ENCODE measurements at places on chromosomes 3 and 15.
A peak's percentile ranks its signal among the peaks of the same experiment; 100 is the strongest.

GRCh38 chr3:170424879-170425278 lies 6.2 kb downstream of the CLDN11 start:
- peak overlapping the region; percentile 82 for H3K27ac ChIP-seq
- no peaks in the 10 kb centered on the region for H3K36me3 ChIP-seq
- H3K27me3 ChIP-seq: no peaks in the 10 kb centered on the region
- DNase-seq: no peak
- H3K4me3 ChIP-seq: no peak overlapping the region

GRCh38 chr3:185831195-185831594 lies 6.4 kb upstream of the IGF2BP2 start:
- no peaks in the 10 kb centered on the region for H3K36me3 ChIP-seq
- H3K4me3 ChIP-seq: no peak overlapping the region
- DNase-seq: no peak
- no peak overlapping the region for H3K27ac ChIP-seq

DNA sequence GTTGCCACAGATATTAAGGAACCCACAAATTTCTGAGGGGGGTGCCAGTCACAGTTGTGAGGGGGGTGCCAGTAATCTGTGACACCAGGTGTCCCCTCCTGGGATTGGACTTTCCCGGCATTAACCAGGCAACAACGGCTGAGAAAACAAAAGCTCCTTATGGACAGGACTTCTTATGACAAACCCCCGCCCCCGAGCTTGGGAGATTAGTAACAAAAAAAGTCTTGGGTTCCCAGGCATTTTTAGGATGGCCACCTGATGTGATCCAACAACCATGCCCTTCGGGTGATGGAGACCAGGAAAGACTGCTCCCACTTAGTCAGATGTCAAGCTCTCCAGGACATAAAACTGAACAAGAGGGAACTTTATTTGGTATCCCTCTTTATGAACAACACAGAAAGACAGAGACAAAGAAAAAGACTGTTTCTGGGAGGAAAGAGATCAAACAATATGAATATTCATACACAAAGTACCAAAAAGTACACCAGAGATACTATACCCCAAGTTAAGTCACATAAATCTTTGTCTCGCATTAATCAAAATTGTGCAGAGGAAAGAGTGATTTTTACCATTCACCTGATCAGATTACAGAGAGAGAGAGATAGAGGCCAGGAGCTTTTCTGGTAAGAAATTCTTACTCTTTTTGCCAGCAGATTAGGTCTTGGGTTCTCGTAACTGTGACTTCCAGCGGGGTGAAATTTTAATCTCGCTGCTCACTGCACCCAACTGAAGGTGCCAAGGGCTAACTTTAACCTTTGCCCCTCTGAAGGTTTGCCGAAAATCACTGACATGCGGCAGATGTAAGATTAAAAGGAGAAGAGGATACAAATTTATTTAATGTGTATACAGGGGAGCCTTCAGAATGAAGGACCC lies 61.6 kb downstream of the OSTN start:
- no peak overlapping the region for H3K27ac ChIP-seq
- no peaks in the 10 kb centered on the region for H3K27me3 ChIP-seq
- DNase-seq: no peak
- H3K36me3 ChIP-seq: no peaks in the 10 kb centered on the region
- H3K4me1 ChIP-seq: no peaks in the 10 kb centered on the region

DNA sequence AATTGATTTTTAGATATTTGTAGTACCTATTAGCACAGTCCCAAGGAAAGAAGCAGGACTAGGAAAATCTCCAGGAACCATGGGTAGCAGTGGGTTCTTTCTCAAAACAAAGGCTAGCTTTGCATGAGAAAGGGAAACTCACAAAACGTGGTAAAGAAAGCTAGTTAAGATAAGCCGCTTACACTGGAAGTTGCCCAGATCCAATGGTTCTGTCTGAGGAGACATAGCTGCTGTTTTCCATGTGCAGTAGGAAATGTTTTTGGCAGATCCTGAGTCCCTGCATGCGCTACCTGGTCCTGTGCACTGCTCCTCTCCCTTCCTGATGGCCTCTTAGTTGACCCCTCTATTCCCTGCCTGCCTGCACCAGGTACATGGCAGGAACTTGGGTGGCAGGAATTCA lies 60.4 kb downstream of the TFG start:
- no peak overlapping the region for H3K4me3 ChIP-seq
- H3K27me3 ChIP-seq: no peaks in the 10 kb centered on the region
- H3K4me1 ChIP-seq: no peaks in the 10 kb centered on the region
- H3K27ac ChIP-seq: no peak overlapping the region

GRCh38 chr3:61579685-61580084 lies 18.3 kb downstream of the PTPRG start:
- peaks cover 6% of the 10 kb centered on the region for H3K4me1 ChIP-seq
- DNase-seq: no peak
- H3K36me3 ChIP-seq: no peaks in the 10 kb centered on the region

- H3K4me3 ChIP-seq: no peak overlapping the region
- no peaks in the 10 kb centered on the region for H3K36me3 ChIP-seq
- H3K4me1 ChIP-seq: no peaks in the 10 kb centered on the region
Measured at GRCh38 chr3:196344663-196345062, 6.5 kb upstream of the TM4SF19 start.

DNA sequence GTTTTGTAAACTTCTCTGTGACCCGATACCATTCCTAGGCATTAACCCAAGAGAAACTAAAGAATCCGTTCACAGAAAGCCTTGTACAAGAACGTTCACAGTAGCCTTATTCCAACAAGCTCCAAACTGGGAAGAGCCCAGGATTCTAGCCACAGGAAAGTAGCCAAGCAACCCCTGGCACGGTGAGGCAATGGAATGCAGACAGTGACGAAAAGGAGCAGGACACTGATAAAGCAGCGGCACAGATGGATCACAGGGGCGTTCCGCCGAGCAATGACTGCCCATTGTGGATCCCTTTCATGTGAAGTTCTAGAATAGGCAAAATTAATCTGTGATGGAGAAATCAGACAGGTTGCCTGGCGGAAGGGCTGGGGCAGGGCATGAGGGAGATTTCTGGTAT lies 198.7 kb upstream of the CHRNA7 start:
- no peak overlapping the region for H3K27ac ChIP-seq
- H3K36me3 ChIP-seq: no peaks in the 10 kb centered on the region
- H3K4me3 ChIP-seq: no peak overlapping the region
- no peaks in the 10 kb centered on the region for H3K4me1 ChIP-seq
- no peaks in the 10 kb centered on the region for H3K27me3 ChIP-seq

- H3K4me3 ChIP-seq: peak overlapping the region; percentile 35
- no peak for DNase-seq
- H3K27ac ChIP-seq: peak overlapping the region; percentile 74
- no peaks in the 10 kb centered on the region for H3K27me3 ChIP-seq
Measured at GRCh38 chr3:114758831-114759699, 388.0 kb downstream of the ZBTB20 start.

DNA sequence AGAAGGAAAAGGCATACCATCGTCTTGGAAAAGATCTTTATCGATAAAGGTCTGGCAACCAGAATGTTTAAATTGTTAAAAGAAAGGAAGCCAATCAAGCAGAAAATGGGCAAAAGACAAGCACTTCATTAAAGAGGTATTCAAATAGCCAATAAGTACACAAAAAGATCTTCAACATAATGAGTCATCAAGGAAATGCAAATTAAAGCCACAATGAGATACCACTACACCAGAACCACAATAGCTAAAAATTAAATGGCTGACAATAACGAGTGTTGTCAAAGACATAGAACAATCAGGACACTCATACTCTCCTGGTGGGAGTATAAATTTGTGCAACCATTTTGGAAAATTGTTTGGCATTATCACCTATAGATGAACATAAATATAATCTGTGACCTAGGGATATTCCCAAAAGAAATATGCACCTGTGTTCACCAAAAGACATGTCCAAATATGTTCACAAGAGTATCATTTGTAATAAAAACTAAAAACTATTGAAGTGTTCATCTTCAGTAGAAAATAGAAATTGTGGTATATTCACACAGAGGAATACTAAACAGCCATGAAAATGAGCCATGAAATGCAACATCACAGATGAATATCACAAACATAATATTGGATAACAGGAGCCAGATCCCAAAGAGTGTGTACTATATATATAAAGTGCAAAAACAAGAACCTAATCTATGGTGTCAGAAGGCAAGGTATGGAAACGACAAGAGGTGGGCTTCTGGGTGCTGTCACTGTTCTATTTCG lies 14.4 kb upstream of the BTBD1 start:
- H3K27ac ChIP-seq: no peak overlapping the region
- no peak for DNase-seq
- no peak overlapping the region for H3K4me3 ChIP-seq
- no peaks in the 10 kb centered on the region for H3K36me3 ChIP-seq

GRCh38 chr3:13514639-13515435 lies 34.1 kb upstream of the FBLN2 start:
- H3K4me1 ChIP-seq: peaks cover 5% of the 10 kb centered on the region
- H3K27me3 ChIP-seq: no peaks in the 10 kb centered on the region
- H3K27ac ChIP-seq: peak overlapping the region; percentile 78
- H3K36me3 ChIP-seq: no peaks in the 10 kb centered on the region

GRCh38 chr3:124759666-124760401 lies 29.6 kb downstream of the UMPS start:
- no peaks in the 10 kb centered on the region for H3K27me3 ChIP-seq
- DNase-seq: no peak
- no peak overlapping the region for H3K4me3 ChIP-seq

GRCh38 chr3:24487325-24488262 lies 7.1 kb downstream of the THRB start:
- H3K4me3 ChIP-seq: no peak overlapping the region
- no peak overlapping the region for H3K27ac ChIP-seq
- no peak for DNase-seq

GRCh38 chr3:59142556-59142955 lies 92.7 kb upstream of the CFAP20DC start:
- H3K27ac ChIP-seq: no peak overlapping the region
- no peak for DNase-seq
- H3K36me3 ChIP-seq: no peaks in the 10 kb centered on the region
- no peak overlapping the region for H3K4me3 ChIP-seq
- no peaks in the 10 kb centered on the region for H3K4me1 ChIP-seq
- no peaks in the 10 kb centered on the region for H3K27me3 ChIP-seq

DNA sequence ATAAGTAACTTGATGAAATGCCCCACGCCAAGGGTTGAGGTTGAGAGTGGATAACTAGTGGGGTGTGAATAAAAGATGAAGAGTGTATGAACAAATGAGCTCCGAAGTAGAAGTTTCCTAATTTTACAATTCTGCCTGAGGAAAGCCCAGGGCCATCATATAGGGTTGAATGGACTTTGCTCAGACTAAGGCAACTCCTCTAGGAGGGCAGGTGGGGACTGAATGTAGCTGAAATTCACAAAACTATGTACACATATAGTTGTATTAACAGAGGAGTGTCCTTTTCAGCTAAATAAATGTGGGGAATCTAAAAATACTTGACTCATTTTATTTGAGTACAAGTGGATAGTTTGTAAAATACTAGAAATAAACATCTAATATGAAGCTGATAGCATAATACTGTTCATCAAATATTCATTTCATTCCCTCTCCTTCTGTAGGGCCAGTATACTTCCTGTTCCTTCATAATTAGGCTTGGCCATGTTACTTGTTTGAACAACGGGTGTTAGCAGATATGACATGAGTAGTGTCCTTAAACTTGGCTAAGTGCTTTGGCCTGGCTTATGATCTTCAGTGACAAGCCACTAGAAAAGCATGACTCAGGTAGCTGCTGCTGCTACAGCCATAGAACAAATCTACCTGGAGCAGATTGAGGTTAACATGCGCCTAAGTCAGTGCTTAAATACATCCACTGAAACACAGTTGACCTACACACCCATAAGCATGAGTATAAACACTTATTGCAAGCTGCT lies 26.5 kb downstream of the PLSCR1 start:
- no peak for DNase-seq

- peak overlapping the region; percentile 77 for H3K27ac ChIP-seq
- no peaks in the 10 kb centered on the region for H3K4me1 ChIP-seq
- no peak overlapping the region for H3K4me3 ChIP-seq
- no peaks in the 10 kb centered on the region for H3K27me3 ChIP-seq
- H3K36me3 ChIP-seq: no peaks in the 10 kb centered on the region
Measured at GRCh38 chr3:13011573-13012220, 61.5 kb downstream of the IQSEC1 start.

DNA sequence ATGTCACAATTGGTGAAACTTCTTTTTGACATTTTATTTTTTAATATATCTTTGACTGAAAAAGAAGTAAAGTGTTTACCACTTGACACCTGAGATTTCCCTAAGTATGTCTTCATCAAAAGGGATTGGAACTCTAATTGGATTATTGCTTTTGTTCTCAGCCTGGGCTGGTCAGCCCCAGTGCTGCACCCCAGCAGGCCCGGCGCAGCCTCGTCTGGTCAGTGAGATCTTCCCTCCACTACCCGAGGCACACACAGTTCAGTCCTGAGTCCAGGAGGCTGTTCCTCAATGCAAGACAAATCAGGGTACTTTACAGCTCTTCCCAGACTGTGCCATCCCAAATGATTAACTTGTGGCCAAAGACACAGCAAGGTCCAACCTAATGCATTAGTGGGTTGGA lies 146.9 kb upstream of the SEMA6D start:
- no peaks in the 10 kb centered on the region for H3K4me1 ChIP-seq
- H3K27ac ChIP-seq: no peak overlapping the region
- no peak for DNase-seq
- H3K27me3 ChIP-seq: no peaks in the 10 kb centered on the region
- H3K36me3 ChIP-seq: no peaks in the 10 kb centered on the region

GRCh38 chr15:66899555-66900350 lies 165.6 kb upstream of the SMAD3 start:
- no peaks in the 10 kb centered on the region for H3K4me1 ChIP-seq
- H3K27me3 ChIP-seq: no peaks in the 10 kb centered on the region
- H3K27ac ChIP-seq: no peak overlapping the region

DNA sequence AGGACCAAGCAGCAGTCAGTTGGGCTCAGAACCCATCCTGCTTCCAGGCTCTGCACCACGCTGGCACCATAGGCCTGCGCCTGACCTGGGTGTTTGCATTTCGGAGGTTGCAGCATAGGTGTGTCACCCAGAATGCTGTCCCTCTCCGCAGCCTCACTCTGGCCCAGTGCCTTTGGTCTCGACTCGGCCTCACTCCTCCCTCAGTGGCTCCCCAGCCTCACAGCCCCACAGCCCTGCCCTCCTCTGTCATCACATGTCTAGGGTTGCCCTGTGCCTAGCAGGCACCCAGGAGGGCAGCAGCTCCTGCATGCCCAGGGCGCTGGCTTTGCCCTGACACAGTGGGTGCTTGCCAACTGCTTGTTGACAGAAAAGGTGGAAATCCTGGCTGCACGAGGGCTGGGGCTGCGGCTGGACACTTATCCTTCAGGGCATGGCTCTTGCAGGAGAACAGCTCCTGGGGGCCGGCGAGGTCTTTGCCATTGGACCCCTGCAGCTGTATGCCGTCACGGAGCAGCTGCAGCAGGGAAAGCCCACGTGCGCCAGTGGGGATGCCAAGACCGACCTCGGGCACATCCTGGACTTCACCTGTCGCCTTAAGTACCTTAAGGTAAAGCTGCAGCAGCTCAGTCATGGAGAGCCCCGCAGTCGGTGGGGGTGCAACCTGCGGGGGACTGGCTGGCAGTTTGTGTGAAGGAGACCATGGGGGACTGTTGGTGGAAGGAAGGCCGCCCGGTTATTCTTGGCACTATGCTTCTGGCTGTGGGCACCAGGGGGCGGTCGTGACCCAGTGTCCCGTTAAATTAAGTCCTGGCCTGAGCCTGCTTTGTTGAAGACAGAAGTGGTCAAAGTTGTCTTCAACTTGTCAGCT lies 16.2 kb downstream of the NISCH start:
- no peaks in the 10 kb centered on the region for H3K36me3 ChIP-seq
- H3K4me3 ChIP-seq: no peak overlapping the region
- H3K27me3 ChIP-seq: no peaks in the 10 kb centered on the region
- H3K27ac ChIP-seq: peak overlapping the region; percentile 78
- DNase-seq: peak; percentile 80

GRCh38 chr3:4306860-4307259 lies 3.7 kb downstream of the SETMAR start:
- no peaks in the 10 kb centered on the region for H3K36me3 ChIP-seq
- H3K4me1 ChIP-seq: peaks cover 7% of the 10 kb centered on the region
- no peaks in the 10 kb centered on the region for H3K27me3 ChIP-seq
